GM12878 (cell line): ENCODE measurements at places on chromosomes 2 and 18. TPM values are rescaled to one million over a fixed set of nuclear protein-coding genes. Genes with fewer than 3 reads are reported as not detected.

HNMT gene
- total RNA-seq = 0.43 TPM in 1 of 2 replicates, not detected in the other

SLC5A7 gene
- not detected in 2 replicates for total RNA-seq

DNPEP gene
- 66.0 and 68.8 TPM in 2 replicates for total RNA-seq

GALNT14 gene
- 5.6 TPM in 2 replicates for total RNA-seq

SLC11A1 gene
- 0.38 and 0.56 TPM in 2 replicates for total RNA-seq

MAPK4 gene
- 0.11 TPM in 1 of 2 replicates, not detected in the other for total RNA-seq

FBXO41 gene
- 37.0 and 38.9 TPM in 2 replicates for total RNA-seq

DSC1 gene
- 0.40 and 0.44 TPM in 2 replicates for total RNA-seq

IL36G gene
- not detected in 2 replicates for total RNA-seq

RNF144A gene
- 0.80 and 1.4 TPM in 2 replicates for total RNA-seq

ZEB2 gene
- total RNA-seq = 2.6 and 3.6 TPM in 2 replicates

NOSTRIN gene
- total RNA-seq = 0.26 and 0.29 TPM in 2 replicates

SCYGR4 gene
- total RNA-seq = not detected in 2 replicates

CRYGC gene
- not detected in 2 replicates for total RNA-seq

HOXD4 gene
- total RNA-seq = not detected in 2 replicates

PPP3R1 gene
- total RNA-seq = 61.0 and 62.5 TPM in 2 replicates

REG1B gene
- 2.7 and 3.9 TPM in 2 replicates for total RNA-seq

MC5R gene
- not detected in 2 replicates for total RNA-seq

CD207 gene
- total RNA-seq = not detected in 2 replicates

IL18RAP gene
- 0.54 and 1.4 TPM in 2 replicates for total RNA-seq

PIK3C3 gene
- total RNA-seq = 33.8 and 33.9 TPM in 2 replicates

AAMP gene
- total RNA-seq = 64.8 and 66.3 TPM in 2 replicates

TOGARAM2 gene
- not detected in 2 replicates for total RNA-seq
